ENCODE measurements at places on chromosomes 7 and 10.

DNA sequence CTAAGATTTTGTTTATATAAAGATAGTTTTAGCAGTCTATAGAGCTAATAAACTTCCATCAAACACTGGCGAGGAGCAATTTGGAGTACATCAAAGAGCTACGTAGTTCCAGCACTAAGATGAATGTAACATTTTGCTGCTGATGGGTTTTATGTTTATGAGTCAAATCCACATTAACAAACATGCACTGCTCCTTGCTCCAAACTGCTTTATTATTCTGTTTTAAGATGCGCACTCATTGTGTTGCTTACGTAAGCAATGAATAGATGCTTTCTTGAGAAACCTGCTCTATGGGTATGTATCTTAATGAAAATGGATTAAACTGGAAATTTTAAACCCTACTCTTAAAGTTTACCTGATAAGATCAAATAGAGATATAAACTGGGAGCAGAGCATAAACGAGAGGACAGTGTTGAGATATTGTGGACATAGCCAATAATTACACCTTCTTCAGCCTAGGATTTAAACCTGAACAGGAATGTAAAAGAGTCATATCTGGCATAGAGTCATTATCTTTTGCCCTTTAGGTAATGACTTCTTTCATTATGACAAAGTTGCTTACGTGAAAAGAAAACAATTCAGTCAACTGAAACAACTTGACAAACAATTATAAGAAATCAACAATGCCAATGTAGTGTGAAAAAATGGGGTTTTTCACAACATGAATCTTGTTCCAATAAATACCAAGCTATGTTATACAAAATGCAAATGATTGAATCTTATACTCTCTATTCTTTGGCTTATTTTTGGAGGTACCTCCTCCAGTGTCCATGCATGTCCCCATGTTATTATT is 153.5 kb upstream of the MTPN start:
- no peaks in the 10 kb centered on the region for H3K4me1 ChIP-seq
- no peak for DNase-seq
- H3K27me3 ChIP-seq, result no peaks in the 10 kb centered on the region
- H3K36me3 ChIP-seq, result no peaks in the 10 kb centered on the region
- no peak overlapping the region for H3K27ac ChIP-seq
- H3K4me3 ChIP-seq, result no peak overlapping the region

- H3K4me3 ChIP-seq, result no peak overlapping the region
- no peak overlapping the region for H3K27ac ChIP-seq
- peaks cover 28% of the 10 kb centered on the region for H3K27me3 ChIP-seq
These were observed 101.3 kb downstream of the CPXM2 start for GRCh38 chr10:123790132-123790885.

- H3K4me1 ChIP-seq, result peaks cover 35% of the 10 kb centered on the region
- H3K27me3 ChIP-seq, result no peaks in the 10 kb centered on the region
- DNase-seq, result no peak
- peak overlapping the region; percentile 49 for H3K4me3 ChIP-seq
- H3K27ac ChIP-seq, result peak overlapping the region; percentile 66
These were observed 58.0 kb downstream of the FAM171A1 start for GRCh38 chr10:15313047-15313446.

GRCh38 chr10:33808475-33808874 is 474.0 kb upstream of the NRP1 start:
- DNase-seq, result no peak
- peaks cover 12% of the 10 kb centered on the region for H3K4me1 ChIP-seq
- H3K4me3 ChIP-seq, result no peak overlapping the region
- no peaks in the 10 kb centered on the region for H3K36me3 ChIP-seq
- H3K27me3 ChIP-seq, result no peaks in the 10 kb centered on the region

- H3K27ac ChIP-seq, result no peak overlapping the region
- no peaks in the 10 kb centered on the region for H3K4me1 ChIP-seq
- DNase-seq, result no peak
- no peak overlapping the region for H3K4me3 ChIP-seq
- peaks cover 31% of the 10 kb centered on the region for H3K27me3 ChIP-seq
- H3K36me3 ChIP-seq, result no peaks in the 10 kb centered on the region
These were observed 66.1 kb upstream of the STK17A start for GRCh38 chr7:43516581-43517342.

DNA sequence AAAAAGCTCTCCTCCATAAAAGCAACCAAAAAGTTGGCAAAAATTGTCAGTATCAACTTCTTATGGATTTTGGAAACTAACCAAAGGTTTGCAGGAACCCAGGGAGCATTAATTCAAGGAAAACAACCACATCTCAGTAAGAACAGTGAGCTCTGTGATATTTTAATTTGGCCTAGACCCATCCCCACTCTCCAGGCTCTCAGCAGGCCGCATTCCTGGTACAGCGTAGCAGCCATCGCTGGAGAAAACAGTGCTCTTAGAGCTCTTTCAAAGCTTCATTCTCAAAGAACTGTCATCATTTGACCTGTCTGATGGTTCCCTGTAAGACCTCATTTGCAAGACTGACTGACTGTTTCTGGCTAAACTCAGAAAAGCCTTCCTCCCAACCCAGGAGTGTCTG is 81.9 kb downstream of the NUDCD3 start:
- H3K36me3 ChIP-seq, result peaks cover 23% of the 10 kb centered on the region
- H3K4me3 ChIP-seq, result no peak overlapping the region
- H3K4me1 ChIP-seq, result peaks cover 30% of the 10 kb centered on the region
- no peaks in the 10 kb centered on the region for H3K27me3 ChIP-seq
- DNase-seq, result no peak

DNA sequence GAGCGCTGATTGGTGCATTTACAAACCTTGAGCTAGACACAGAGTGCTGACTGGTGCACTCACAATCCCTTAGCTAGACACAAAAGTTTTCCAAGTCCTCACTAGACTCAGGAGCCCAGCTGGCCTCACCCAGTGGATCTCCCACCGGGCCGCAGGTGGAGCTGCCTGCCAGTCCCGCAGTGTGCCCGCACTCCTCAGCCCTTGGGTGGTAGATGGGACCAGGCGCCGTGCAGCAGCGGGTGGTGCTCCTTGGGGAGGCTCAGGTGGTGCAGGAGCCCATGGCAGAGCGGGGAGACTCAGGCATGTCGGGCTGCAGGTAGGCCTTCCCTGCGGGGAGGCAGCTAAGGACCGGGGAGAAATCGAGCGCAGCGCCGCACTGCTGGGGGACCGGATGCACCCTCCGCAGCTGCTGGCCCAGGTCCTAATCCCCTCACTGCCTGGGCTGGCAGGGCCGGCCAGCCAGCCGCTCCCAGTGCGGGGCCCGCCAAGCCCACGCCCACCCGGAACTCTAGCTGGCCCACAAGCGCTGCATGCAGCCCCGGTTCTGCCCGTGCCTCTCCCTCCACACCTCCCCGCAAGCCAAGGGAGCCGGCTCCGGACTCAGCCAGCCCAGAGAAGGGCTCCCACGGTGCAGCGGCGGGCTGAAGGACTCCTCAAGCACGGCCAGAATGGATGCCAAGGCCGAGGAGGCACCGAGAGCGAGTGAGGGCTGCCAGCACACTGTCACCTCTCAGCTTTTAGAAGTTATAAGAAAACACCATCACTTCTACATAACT is 128.9 kb downstream of the ZNF438 start:
- H3K27me3 ChIP-seq, result no peaks in the 10 kb centered on the region
- no peak for DNase-seq
- H3K4me1 ChIP-seq, result peaks cover 3% of the 10 kb centered on the region
- peaks cover 43% of the 10 kb centered on the region for H3K36me3 ChIP-seq

GRCh38 chr10:53598914-53599313 is 826.3 kb upstream of the MBL2 start:
- H3K27me3 ChIP-seq, result peaks cover 7% of the 10 kb centered on the region
- H3K4me3 ChIP-seq, result no peak overlapping the region

- H3K27ac ChIP-seq, result no peak overlapping the region
- no peaks in the 10 kb centered on the region for H3K36me3 ChIP-seq
- no peak for DNase-seq
These were observed 247.4 kb downstream of the CDK14 start for GRCh38 chr7:90843472-90843871.

GRCh38 chr7:147304376-147304775 is 1187.8 kb downstream of the CNTNAP2 start:
- H3K27me3 ChIP-seq, result no peaks in the 10 kb centered on the region
- DNase-seq, result no peak
- no peaks in the 10 kb centered on the region for H3K36me3 ChIP-seq
- no peak overlapping the region for H3K4me3 ChIP-seq
- H3K4me1 ChIP-seq, result no peaks in the 10 kb centered on the region

- no peaks in the 10 kb centered on the region for H3K27me3 ChIP-seq
- H3K4me3 ChIP-seq, result no peak overlapping the region
- peaks cover 83% of the 10 kb centered on the region for H3K36me3 ChIP-seq
- DNase-seq, result no peak
- H3K4me1 ChIP-seq, result peaks cover 12% of the 10 kb centered on the region
These were observed 62.2 kb downstream of the ARMH3 start for GRCh38 chr10:101993651-101994200.

GRCh38 chr10:64573623-64574325 is 1052.6 kb downstream of the REEP3 start:
- H3K4me3 ChIP-seq, result no peak overlapping the region
- DNase-seq, result no peak

- H3K36me3 ChIP-seq, result peaks cover 81% of the 10 kb centered on the region
- H3K27me3 ChIP-seq, result no peaks in the 10 kb centered on the region
- no peak overlapping the region for H3K4me3 ChIP-seq
- DNase-seq, result no peak
- peaks cover 11% of the 10 kb centered on the region for H3K4me1 ChIP-seq
- H3K27ac ChIP-seq, result no peak overlapping the region
These were observed 61.3 kb downstream of the RBM33 start for GRCh38 chr7:155705623-155706360.

DNA sequence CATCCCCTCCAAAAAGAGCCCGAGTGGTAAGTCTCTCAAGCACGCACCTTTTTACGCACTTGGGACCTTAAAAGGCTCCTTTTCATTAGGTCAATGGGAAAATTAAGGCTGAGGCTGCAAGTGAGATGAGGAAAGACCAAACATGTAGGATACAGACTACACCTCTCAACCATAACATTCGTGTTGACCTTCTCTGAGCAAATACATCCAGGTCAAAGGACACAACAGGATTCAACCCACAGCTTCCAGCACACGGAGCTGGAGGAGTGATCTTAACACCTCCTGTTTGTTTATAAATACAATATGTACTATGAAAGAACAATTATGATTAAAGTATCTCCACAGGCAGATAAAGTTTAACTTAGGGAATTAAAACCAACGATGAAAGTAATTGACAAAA is 9.7 kb downstream of the SFMBT2 start:
- DNase-seq, result no peak
- no peaks in the 10 kb centered on the region for H3K36me3 ChIP-seq
- H3K4me1 ChIP-seq, result peaks cover 90% of the 10 kb centered on the region
- H3K27ac ChIP-seq, result peak overlapping the region; percentile 71
- H3K27me3 ChIP-seq, result no peaks in the 10 kb centered on the region
- H3K4me3 ChIP-seq, result no peak overlapping the region

- H3K36me3 ChIP-seq, result no peaks in the 10 kb centered on the region
- H3K27me3 ChIP-seq, result no peaks in the 10 kb centered on the region
- H3K27ac ChIP-seq, result no peak overlapping the region
- no peaks in the 10 kb centered on the region for H3K4me1 ChIP-seq
- H3K4me3 ChIP-seq, result no peak overlapping the region
- DNase-seq, result no peak
These were observed 49.5 kb upstream of the PITRM1 start for GRCh38 chr10:3222068-3222467.

DNA sequence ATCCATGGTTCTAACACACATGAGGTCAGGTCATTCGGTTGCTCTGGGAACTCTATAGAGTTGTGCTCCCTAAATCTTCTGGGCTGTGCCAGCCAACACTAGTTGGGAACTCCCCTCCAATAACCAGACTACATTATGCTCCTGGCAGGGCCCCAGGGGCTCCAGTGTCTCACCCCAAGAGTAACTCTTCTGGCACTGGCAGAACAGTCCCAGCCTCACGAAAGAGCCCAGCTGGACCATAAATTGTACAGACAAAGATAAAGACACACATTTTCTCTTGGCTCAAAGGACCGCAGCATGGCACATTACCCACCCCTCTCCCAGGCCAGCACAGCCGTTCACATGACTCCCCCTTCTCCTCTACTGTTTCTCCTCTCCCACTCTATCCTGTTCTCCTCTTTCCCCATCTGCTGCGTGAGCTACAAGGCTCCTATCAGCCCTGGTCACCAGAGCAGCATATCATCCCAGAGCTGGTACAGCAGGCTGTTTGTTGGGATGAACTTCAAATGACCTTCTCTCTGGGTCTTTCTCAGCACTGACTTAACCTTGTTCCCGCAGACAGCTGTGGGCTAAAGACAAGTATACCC is 230.6 kb downstream of the PLXNA4 start:
- H3K36me3 ChIP-seq, result no peaks in the 10 kb centered on the region
- H3K4me1 ChIP-seq, result peaks cover 20% of the 10 kb centered on the region
- no peak for DNase-seq
- H3K4me3 ChIP-seq, result no peak overlapping the region
- no peak overlapping the region for H3K27ac ChIP-seq
- H3K27me3 ChIP-seq, result no peaks in the 10 kb centered on the region

GRCh38 chr10:48603421-48604038 is 1.3 kb downstream of the ARHGAP22 start:
- H3K27ac ChIP-seq, result peak overlapping the region; percentile 65
- DNase-seq, result no peak
- H3K4me1 ChIP-seq, result peaks cover 58% of the 10 kb centered on the region
- peaks cover 31% of the 10 kb centered on the region for H3K27me3 ChIP-seq
- no peaks in the 10 kb centered on the region for H3K36me3 ChIP-seq
